Effector memory CD8-positive, alpha-beta T cell (primary cell): ENCODE measurements at places on chromosomes 12 and 14.

GRCh38 chr12:21773263-21773741 is 1.2 kb downstream of the KCNJ8 start:
- no peak for DNase-seq

GRCh38 chr14:104107101-104107581 is 21.6 kb downstream of the ASPG start:
- no peak for DNase-seq

- DNase-seq, result no peak
Observed at GRCh38 chr14:72418806-72419205, 475.1 kb downstream of the DPF3 start.

DNA sequence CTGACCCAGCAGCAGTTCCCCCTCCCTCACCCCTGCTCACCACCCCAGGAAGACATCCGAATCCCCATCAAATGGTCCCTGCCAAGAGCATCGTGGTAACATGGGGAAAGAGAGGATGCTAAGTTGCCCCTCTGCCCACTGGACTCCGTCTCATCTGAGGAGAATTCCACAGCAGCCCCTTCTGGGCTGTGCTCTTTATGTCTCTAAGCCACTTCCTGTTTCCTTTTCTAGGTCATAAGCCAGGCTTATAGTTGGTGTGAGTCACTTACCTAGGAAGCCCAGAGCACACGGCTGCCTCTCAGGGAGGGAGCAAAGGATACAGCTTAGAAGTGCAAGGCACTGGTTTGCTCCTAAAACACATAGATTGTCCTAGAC is 76.0 kb downstream of the VCPKMT start:
- DNase-seq, result peak; percentile 21

DNA sequence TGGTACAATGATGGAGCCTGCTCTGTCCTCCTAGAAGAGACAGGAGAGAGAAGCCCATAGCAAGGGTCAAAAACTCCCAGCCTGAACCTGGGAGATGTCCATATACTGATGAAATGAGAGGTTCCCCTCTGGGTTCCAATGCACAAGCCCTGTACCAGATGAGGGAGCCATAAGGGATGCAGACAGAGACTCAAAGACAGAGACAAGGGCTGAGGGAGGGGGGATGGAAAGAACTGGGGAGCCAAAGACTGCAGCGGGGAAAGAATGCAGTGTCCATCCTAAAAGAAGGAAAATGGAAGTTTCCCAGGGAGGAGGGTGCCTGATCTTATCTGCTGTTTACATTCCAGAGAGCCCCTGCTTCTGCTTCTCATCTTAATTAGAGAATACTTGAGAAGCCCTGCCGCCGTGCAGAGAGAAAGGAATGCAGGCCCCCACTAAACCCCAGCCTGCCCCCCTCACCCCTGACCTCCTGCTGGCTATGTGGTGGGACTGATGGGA is 27.7 kb downstream of the KRT18 start:
- no peak for DNase-seq

DNA sequence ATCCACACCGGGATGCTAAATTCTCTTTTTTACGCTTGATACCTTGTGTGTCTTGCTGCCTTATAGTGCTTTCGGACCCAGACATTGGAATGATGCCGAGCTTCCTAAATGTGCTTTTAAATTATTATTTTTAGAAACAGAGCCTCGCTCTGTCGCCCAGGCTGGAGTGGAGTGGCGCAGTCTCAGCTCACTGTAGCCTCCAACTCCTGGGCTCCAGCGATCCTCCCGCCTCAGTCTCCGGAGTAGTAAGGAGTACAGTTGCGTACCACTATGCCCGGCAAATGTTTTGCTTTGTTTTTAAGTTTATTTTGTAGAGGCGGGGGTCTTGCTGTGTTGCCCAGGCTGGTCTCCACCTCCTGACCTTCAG is 489 bp upstream of the EML5 start:
- DNase-seq, result no peak

GRCh38 chr14:74207943-74208342 is 31.3 kb upstream of the VSX2 start:
- no peak for DNase-seq

GRCh38 chr14:79436335-79436734 is 775.0 kb downstream of the DIO2 start:
- no peak for DNase-seq

DNA sequence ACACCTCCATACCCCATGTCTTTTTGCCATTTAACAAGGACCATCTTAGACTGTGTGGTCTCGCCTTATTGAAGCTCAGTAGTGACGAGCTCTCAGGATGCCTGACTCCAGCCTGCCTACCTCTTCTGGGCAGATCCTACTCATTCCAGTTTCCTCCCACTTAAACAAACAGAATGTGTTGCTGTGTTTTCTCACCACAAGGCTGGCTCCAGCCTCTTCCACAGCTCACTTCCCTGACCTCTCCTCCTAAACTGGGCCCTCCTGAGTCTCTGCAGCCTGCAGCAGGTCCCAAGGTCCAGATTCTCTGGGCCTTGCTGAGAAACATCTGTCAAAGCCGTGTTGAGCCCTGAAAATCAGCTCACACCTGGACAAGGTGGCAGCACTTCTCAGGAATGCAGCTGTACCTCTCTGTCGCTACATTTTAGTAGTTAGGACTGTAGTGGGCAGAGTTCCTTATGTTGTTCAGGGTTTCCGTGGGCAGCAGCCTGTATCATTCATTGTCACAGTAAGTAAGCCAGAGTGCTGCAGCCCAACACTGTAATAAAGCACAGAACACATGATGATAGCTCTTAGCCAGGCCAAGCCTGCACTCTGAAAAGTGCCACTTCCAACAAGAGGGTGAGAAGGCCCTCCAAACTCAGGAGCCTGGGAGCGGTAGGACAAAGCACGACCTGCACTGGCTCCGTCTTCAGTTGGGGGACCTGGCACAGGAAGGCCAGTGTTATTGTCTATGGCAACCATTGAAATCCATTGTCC is 68.5 kb downstream of the NKX2-1 start:
- DNase-seq, result no peak

- DNase-seq, result no peak
Observed at GRCh38 chr14:25622763-25623162, 572.8 kb upstream of the STXBP6 start.

DNA sequence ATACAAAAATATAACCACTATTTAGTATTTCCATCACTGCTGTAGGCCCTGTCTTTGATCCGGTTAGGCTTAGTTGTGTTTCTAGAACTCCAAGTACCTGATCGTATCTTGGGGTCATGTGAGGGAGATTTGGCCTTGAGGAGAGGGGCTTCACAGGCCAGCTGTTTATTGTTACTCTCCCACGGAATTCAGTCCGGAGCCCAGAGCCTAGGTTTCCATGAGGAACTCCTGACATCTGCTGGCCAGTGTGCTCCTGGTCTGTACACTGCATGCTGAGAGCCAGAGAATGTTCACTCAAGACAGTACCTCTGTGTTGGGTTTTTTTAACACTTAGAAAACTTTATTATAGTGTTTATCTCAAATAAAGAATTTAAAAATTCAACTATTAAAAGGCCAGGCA is 341.0 kb upstream of the TMEM132C start:
- no peak for DNase-seq

GRCh38 chr14:75626863-75627262 is 33.8 kb downstream of the ERG28 start:
- DNase-seq, result no peak

GRCh38 chr12:46647034-46647433 is 178.8 kb downstream of the SLC38A4 start:
- DNase-seq, result no peak

- no peak for DNase-seq
Observed at GRCh38 chr14:68034896-68035295, 215.3 kb downstream of the RAD51B start.

DNA sequence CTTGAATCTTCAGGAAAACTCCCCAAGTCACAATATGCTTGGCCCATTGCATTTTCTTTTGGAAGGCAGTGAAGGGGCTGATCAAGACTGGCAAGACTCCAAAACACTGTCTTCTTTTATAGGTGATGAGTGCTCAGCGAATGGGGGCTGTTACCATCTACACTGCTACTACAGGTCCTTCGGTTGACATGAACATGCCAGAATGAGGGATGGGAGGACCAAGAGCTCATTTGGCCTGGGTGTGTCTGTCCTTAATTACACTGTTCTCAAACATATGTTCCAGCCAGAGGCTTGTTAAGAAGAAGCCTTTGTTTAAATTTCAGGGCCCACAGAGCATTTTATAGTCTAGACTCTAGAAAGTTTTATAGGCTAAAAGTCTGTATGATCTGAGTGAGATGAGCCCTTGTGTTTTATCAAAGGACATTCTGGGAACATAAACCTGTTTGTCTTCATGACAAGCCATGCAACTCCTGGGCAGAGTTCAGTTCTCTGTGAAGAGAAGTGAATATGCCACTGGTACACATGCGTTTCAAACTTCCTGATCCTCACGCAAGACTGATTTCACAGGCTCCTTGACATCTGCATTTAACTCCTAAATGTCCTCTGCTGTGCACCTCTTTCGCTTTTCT is 4.7 kb upstream of the FAM234B start:
- DNase-seq, result no peak

GRCh38 chr12:54956322-54956721 is 28.2 kb downstream of the TESPA1 start:
- DNase-seq, result no peak

GRCh38 chr12:103085541-103085940 is 128.1 kb downstream of the ASCL1 start:
- no peak for DNase-seq
